ENCODE measurements at places on chromosomes 5 and 9.

DNA sequence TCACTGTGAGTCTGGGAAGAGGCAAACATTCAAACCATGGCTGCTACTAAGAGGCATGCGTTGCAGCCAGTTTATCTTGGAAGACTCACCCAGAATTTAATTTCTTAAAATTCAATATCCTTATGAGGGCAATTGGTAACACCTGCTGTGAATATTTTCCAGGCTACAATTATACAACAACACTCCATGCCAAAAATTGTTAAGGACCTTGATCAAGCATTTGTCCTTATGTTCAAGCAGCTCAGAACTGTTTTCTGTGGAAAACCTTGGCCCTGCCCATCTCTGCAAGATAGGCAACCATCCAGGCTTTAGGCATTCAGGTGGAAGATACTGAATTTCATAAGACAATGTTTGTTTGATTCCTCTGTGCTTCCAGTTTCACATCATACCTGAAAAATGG lies 327.8 kb downstream of the FBXL7 start:
- DNase-seq: no peak

- no peak for DNase-seq
These were observed 50.6 kb downstream of the RASEF start for GRCh38 chr9:83012168-83012921.

GRCh38 chr5:104913841-104914281 lies 1351.3 kb upstream of the NUDT12 start:
- peak; percentile 0 for DNase-seq

DNA sequence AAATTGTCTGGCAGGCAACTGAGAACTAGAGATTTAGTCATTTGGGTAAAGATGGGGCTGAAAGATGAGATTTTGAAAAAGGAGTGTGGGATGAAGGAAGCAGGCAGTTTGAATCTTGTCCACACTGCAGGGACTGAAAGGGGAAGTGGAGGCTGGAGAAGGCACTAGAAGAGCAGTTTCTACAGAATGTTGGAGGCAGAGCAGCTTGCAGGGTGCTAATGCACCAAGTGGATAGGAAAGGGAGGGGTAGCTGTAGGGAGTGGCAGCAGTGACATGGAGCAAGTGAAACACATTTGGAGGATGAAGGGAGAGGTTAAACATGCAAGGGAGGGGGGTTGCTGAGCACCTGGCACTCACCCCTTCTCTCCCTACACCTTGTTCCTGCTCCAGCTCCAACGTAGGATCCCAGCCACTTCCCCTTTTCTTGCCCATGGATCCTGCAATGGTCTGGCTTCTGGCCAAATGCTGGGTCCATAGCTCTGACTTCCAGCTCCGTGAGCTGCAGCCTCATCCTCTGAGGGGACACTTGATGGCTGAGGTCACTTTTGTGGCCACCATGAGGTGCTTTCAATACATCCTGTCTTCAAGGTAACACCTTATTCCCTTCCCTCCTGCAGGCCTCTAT lies 30.0 kb upstream of the FGD3 start:
- no peak for DNase-seq

DNA sequence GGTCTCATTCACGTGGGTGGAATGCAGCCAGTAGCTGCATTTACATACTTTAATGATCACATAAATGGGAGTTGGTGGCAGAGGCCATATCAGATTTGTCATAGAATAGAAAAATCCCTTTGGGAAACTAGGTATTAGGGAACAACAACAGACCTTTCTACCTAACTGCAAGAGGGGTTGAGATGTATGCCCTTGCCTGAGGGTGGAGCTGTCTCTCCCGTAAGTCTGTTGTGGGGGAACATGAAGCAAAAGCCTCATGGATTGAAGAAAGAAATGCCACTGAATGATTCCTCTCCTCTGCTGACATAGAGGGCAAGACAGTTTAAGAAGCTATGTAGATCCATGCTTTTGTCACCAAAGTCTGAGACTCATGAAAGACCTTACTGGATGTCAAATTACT lies 461.3 kb downstream of the SPOCK1 start:
- no peak for DNase-seq

GRCh38 chr5:73387601-73388305 lies 60.8 kb downstream of the FOXD1 start:
- no peak for DNase-seq

GRCh38 chr5:120516805-120517204 lies 52.7 kb downstream of the PRR16 start:
- no peak for DNase-seq

DNA sequence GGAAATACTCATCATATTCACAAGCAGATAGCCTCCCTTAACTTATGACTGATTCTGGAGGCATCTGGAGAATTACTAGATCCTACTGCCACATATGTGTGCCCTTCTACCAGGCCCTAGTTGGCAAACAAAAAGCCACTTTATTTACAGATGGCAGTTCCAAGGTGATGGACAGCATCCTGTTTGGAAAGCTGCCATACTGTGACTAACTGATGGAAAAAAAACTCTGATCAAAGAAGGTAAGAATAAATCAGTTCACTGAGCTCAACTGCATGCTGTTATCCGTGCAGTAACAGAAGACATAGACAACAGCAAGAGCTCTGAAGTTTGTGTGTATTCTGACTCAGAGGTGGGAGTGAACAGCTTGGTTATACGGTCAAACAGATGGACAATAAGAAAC lies 279.8 kb upstream of the POU5F2 start:
- no peak for DNase-seq

GRCh38 chr5:33892620-33893137 lies 889 bp upstream of the ADAMTS12 start:
- DNase-seq: no peak

DNA sequence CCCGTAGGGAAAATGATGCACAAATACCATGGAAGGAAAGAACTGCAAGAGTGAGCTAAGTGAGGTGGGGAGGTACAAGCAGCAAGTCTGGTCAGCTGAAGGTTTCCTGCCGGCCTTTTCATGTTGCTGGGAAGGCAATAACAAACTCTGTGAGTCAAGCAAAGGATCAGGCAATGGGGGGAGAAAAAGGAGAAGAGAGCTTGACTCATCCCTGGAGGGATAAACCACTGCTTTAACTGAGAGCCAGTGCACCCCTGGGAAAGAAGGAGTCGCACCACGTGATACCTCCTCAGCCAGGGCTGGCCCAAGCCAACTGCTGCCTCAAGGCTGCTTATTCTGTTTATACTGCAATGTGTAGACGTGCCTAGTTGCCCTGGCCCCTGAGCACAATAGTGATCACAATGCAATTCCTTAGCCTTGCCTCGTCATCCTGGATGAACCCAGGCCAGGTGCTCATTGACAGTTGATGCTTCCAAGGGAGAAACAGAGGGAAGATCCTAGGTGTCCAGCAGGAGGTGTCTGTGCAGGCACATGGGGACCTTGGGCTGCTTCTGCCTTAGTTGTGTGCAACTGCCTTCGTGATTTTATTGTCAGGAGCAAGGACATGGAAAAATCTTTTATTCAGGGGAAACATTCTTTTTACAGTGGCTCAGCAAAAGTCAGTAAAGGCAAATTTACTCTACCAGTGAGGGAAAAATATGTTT lies 203.0 kb upstream of the TUT7 start:
- no peak for DNase-seq

- DNase-seq: no peak
These were observed 11.1 kb downstream of the TTC39B start for GRCh38 chr9:15295761-15296405.

DNA sequence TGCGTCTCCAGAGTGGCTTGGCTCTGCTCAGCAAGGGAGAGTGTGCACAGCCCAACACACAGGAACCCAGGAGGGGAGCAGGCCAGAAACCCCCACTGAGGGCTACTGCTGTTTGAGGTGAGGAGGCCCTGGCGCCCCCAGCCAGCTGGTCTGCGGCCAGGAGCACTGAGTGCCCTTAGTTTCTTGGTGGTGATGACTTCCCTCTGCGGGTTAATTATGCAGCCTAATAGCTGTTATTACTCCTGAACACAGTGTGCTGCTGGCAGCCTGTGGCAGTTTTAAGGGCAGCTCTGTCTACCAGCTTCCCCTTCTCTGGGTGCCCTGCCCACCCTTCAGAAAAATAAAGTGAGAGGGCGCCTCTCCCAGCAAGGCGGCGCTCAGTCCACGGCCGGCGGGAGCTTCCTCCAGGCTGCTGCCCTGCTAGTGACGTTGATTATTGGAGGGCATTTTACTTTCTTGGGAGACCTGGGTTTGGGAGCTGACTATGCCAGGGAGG lies 19.2 kb downstream of the GADD45G start:
- peak; percentile 88 for DNase-seq

DNA sequence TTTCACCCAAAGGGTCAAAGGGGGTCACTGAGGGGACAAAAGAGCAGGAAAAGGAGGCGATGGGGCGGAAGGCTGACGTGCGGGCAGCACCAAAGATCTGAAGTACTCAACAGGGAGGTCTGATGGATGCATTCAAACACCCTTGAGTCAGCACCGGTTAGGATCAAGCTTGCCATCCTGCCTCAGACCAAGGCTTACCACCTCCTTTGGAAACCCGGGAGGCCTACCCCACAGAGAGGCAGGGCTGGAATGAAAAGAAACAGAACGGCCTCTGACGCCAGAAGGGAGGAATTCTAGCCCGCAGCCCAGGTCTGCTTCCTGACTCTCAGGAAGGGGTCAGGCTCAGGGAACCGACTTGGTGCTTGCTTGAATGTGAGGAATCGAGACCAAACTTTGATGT lies 125.6 kb downstream of the PAPPA start:
- DNase-seq: no peak

GRCh38 chr5:168881427-168882149 lies 302.4 kb upstream of the PANK3 start:
- DNase-seq: no peak

DNA sequence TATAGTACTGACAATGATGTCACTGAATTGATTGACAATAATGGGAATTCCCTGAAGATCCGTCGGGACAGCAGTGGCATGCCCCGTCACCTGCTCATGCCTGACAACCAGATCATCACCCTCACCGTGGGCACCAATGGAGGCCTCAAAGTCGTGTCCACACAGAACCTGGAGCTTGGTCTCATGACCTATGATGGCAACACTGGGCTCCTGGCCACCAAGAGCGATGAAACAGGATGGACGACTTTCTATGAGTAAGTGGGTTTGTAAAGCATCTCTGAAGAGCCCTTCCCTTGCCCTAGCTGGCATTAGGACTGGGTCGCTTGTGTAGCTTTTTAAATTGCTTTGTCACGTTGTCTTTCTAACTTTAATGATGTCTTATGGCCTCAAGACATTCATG lies 72.7 kb upstream of the WWC1 start:
- DNase-seq: no peak

GRCh38 chr9:25310961-25311360 lies 367.3 kb downstream of the TUSC1 start:
- no peak for DNase-seq

- no peak for DNase-seq
These were observed 38.3 kb downstream of the FAM78A start for GRCh38 chr9:131237931-131238401.

GRCh38 chr5:113330533-113331208 lies 104.1 kb downstream of the TSSK1B start:
- no peak for DNase-seq

- no peak for DNase-seq
These were observed 48.4 kb downstream of the COX7C start for GRCh38 chr5:86665984-86666760.

DNA sequence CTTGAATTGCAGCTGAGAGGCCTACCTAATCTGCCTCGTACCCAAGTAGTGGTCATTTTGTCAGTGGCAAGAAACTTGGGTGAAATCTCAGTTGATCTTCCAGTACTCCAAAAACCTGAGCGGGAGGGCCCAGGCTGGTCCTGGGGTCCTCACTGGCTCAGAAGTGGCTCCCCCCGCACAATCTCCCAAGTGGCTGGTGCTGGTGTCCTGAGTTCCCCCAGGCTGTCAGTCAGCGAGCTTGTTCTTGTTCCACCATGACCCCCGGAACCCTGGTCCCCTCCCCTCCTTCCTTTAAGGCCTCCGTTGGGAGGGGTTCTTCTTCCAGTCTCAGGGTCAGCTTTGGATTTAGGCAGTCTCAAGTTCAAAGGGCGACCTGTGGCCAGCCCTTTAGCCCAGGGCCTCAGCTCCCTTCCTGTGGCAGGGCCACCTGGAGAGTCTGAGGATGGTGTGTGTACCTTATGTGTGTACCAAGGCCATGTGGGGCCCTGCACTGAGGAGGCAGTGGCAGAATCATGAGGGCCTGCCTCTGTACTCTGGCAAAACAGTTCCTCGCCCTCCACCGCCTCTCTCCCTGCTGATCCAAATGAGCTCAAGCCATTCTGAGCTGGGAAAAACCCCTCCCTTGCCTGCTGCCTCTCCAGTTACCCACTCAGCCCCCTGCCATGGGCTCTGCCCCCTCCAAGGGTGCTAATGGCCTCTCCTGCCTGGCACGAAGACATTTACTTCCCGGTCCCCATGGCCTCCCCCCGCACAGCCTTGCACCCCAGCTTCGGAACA lies 4.5 kb upstream of the DBN1 start:
- no peak for DNase-seq

DNA sequence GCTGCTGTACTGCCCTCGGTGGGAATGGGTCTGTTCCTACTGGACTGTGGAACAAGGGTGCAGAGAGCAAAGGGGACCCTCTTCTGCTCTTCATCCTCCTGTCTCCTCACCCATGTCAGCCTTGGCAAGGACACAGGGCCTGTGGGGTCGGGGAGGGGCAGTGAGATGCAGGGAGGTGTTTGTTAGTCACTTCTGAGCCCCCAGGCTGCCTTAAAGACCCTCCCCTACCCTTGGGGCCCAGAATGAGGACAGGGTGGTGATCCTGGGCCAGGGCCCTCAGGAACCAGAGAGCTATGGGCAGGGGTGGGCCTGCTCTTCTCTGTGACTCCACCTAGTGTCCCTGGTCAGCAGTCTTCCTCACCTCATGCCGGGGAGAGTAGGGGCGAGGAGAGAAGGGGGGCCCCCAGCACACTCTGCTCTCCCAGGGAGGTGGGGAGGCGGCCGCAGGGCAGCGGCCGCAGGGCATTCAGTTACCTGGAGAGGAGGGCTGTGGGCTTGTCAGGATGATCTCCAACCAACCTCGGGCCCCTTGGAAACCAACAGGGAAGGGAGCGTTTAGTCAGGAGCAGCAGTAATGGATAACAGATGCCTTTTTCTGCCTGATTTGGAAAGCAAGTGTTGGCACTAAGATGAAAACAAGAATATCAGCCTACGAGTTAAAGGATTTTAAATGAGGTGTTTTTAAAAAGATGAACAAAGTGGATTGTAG lies 62.0 kb upstream of the GARNL3 start:
- DNase-seq: no peak

All from NCI-H1105 (cell line).